ENCODE measurements at places on chromosomes 1 and 21.
A peak's percentile ranks its signal among the peaks of the same experiment; 100 is the strongest.

DNA sequence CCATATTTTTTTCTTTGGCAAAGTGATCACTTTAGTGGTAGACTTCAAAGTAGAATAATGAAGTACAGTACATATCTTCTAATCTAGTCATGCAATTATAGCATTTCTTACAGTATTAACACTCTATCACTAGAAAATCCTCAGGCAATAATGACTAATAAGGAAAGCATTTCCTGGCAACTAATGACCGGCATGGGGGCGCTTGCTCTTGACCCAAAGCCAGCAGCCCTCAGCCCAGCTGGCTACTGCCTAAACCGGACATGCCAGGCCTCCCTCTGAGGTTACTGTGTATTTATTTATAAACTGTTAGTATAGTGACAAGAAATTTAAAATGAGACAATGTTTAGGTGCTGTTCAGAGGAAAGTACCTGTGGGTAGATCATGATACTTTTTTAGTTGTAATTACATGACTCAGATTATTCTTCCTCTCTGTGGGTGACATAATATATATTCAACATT is 633.8 kb downstream of the PTPRC start:
- peak; percentile 76 for DNase-seq

DNA sequence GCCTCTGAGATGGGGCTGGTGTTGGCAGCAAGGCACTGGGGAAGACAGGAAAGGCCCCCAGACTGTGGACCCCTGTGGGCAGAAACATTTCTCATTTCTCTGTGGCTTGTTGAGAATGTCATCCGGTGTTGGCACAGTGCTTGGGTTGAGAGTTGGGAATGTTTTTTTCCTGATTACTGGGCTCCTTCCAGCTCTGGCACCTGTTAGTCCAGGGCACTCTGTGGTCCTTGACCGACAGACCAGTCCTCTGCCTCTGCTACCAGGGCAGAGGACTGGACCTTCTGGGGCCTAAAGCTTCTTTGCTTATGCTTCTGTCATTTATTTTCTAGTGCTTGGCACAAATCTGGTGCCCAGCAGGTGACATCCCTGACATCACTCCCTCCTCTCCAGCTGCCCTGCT is 4.8 kb upstream of the SPRR5 start:
- DNase-seq, result no peak

GRCh38 chr1:43776043-43776761 is 68.9 kb downstream of the ST3GAL3 start:
- no peak for DNase-seq

DNA sequence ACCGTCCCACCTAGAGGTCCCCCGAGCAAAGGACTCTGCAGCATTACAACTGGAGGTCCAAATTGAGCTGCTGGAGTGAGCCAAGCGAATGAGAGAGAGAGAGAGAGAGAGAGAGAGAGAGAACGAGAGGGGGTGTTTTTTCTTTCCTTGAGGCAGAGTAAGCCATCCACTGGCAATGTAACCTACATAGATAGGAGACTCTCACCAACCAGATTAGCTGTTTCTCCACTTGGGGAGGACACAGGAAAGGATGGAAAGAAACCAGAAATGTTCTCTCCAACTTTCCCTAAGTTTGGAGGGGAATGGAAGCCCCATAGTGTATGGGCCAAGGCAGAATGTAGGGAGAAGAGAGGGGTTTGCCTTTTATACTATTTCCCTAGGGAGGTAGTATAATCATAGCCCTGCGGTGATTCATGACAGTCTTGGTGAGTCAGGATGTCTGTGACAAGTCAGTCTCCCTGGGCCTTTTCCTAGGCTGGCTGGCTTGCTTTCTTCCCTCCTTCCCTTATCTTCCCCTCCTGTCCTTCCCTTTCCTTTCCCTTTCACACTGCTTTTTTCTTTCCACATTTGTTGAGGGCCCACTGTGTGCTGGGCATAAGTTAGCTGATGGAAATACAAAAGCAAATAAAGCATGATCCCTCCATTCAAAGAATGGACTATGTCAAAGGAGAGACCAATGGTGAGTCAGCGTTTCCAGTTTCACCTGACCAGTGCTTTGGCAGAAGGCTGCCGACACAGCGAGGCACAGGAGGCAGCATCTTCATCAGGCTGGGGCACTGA is 7.1 kb downstream of the FNDC7 start:
- peak; percentile 50 for DNase-seq

- peak; percentile 41 for DNase-seq
These were observed 9.9 kb upstream of the CDCA8 start for GRCh38 chr1:37682334-37682987.

- no peak for DNase-seq
These were observed 9.3 kb downstream of the SSU72 start for GRCh38 chr1:1565340-1565739.

- DNase-seq, result no peak
These were observed 70.3 kb upstream of the RGL1 start for GRCh38 chr1:183734543-183735036.

- no peak for DNase-seq
These were observed 20.3 kb upstream of the CXADR start for GRCh38 chr21:17492415-17493168.

- peak; percentile 21 for DNase-seq
These were observed 206.1 kb downstream of the KAZN start for GRCh38 chr1:14804626-14805025.

GRCh38 chr1:223709598-223709997 is 2.7 kb upstream of the CAPN2 start:
- no peak for DNase-seq

DNA sequence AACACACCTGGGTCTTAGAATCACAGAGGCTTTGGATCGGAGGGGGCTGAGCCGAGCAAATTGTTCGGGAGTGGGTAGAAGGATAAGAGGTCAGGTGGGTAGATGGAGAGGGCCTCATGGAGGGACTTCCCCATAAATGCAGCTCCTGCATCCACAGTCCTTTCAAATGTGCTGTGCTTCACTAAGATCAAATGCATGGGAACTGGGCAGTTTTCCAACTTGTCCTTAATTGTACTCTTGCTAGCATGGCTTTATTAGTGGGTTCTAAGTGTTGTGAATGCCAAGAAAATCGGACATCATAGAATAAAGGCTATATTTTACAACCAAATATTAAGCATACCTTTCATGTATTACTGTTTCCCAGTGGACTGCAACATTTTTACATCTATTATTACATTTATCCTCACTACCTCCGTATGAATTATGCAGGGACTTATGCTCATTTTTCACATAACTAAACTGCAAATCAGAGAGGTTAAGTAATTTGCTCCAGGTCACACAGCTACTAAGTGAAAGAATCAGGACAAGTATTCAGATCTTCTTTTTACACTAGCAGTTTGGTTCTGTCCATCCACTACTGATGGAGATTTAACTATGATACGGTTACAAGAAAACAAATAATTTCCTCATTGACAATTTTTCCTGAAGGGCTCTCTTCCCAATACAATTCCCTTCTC is 174.5 kb upstream of the RUNX1 start:
- DNase-seq, result no peak

- DNase-seq, result no peak
These were observed 923 bp upstream of the IFNGR2 start for GRCh38 chr21:33402001-33402979.

DNA sequence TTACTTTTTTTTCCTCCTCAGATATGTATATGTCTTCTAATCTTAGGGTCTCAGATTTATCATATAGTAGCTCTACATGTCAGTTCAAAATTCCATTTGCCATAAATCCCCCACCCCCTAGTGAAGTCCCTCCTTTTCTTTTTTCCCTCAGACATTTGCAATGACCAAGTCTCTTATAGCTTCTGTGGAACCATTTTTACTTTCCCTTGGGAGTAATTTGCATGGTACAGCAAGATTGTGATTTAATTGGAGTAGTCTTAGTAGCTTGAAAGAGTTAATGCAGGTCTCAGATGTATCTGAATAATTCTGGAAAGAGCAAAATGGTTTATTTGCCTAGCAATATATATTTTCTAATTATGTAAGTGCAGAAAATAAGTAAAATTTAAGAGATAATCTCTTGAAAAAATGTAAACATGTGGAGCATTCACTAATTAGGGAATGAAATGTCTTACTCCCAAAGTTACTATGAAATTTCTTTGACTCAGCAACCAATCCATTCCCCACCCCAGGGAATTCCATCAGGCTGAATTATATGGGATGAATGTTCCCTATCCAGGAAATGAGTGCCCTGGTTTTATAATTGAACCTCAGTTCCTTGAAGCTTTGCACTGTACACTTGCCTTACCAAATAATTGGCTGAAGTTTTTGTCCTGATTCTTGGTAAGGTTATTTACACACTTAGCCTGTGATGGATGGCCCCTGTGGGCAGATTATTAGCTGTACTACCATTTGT is 267.0 kb downstream of the DNM3 start:
- DNase-seq, result no peak

All from SW480 (cell line).